ENCODE measurements at places on chromosomes 13 and 19.

- DNase-seq = peak; percentile 12
Observed at GRCh38 chr19:21749090-21749489, 18.3 kb downstream of the ZNF100 start.

GRCh38 chr19:46931202-46931601, 70.4 kb downstream of the ARHGAP35 start:
- no peak for DNase-seq

GRCh38 chr13:31427151-31428100, 227.7 kb downstream of the B3GLCT start:
- DNase-seq = no peak

- no peak for DNase-seq
Observed at GRCh38 chr13:27921421-27921960, 1.7 kb downstream of the PDX1 start.

GRCh38 chr19:38701455-38702063, 42.7 kb downstream of the CAPN12 start:
- no peak for DNase-seq

DNA sequence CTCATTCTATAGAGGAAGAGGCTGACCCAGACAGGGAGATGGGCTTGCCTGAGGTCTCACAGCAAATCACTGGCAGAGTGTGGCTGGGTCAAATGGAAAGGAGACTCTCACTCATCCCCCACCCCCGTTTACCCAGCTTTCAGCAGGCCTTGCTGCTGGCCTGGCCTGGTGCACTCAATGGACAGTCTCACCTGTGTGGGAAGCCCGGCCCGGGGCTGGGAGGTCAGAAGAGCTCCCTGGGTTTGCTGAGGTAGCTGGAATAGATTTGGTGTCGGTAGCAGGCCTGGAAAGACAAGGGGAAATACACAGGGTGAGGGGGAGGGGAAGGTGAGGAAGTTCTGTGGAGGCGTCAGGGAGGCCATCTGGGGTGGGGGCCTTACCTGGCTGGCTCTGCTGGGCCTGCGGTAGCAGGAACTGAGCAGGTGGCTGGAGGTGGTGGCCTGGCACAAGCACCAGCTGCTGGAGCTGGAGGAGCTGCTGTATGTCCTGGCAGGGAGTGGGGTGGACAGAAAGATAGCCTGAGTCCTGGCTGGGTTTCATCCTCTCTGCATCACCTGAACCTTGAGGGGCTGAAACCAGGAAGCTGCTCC, 23.5 kb downstream of the ZNF574 start:
- no peak for DNase-seq

DNA sequence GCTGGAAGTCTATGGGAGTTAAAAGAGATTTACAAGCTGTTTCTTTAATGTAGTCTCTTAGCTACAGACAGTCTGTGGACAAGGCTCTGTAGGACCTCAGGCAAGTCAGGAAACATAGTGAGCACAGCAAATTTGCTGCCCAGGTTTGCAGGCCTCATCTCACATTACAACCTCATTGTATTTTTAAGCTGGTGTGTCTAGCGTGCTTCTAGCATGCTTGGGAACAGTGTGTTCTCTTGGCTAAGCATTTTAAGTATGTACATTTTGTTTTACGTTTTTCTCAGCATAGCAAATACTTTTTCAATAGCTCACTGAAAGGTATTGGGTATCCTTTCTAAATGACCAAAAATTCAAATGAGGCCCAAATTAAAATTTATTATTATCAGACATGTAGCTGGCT, 113.2 kb downstream of the STARD13 start:
- DNase-seq = no peak

GRCh38 chr13:35906636-35907035, 224.5 kb downstream of the DCLK1 start:
- DNase-seq = no peak

DNA sequence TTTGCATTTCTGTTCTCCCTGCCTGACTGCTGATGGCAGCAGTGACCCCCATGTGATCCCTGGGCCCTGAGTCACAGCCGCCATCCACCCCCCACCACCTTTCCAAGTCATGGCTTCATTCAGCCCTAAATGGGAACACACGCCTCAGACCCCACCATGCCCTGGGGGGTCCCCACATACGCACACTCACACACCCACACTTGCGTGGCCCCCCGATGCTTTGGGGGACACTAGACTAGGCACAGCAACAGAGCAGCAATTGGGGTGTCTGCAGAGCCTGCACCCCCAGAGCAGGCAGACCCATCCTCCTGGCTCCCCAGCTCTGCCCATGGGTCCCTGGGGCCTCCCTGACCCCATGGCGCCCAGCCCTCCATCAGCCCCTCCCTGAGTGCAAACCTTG, 5.5 kb upstream of the ISYNA1 start:
- DNase-seq = no peak

- DNase-seq = peak; percentile 94
Observed at GRCh38 chr19:10259162-10259905, 7.3 kb downstream of the MRPL4 start.

DNA sequence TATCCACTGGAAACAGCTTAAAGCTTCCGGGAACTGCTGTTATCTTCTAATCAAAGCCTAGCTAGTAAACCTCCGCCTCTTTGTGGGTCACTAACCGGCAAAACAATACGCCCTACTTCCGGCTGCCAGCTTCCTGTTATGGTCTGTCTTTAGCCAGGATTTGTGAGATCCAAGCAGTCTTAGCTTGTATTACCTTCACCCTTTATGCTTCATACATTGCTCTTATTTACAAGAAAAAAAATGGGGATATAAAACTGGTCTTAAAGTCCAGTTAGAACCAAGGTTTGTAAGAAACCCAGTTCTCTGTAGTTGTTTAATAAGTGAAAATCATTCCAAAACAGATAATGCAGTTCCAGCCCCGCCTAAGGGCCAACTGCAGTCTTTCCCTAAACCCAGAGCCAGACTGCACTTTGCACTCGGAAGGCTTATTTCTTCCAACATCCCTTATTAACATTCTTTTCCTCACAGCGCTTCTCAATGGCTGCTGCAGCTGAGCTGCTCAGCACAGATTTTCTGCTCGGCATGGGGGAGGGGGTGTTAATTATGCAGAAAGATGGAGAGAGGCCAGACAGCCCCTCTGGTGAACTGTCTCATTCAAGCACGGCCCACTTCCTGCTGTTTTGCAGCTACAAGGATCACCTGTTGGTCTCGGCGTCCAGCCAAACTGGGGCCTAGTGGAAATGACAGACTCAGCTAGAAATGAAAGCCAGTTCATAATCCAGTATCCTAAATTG, 368.4 kb downstream of the KLF12 start:
- DNase-seq = peak; percentile 62

- no peak for DNase-seq
Observed at GRCh38 chr13:34025746-34026145, 207.8 kb downstream of the RFC3 start.

- no peak for DNase-seq
Observed at GRCh38 chr13:100245104-100245503, 156.2 kb downstream of the PCCA start.

DNA sequence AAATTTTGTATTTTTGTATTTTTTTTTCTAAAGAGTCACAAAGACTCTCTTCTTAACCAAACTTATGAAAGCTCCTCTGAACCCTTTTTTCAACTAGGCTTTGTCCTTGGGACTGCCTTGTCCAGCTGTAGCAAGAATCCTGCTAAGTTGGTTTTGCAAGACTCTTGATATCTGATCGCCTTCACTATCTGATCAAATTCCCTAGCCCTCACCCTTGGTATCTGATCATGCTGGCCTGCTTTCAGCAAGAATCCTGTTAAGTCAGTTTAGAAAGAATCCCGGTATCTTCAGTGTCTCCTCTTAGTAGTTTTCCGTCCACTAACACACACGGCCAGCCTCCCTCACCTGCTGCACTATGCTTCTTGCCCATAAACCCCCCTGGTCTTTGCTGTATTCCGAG, 1.9 kb upstream of the SIGLEC5 start:
- DNase-seq = no peak

GRCh38 chr13:107864543-107865317, 350.6 kb downstream of the LIG4 start:
- DNase-seq = peak; percentile 21

- DNase-seq = peak; percentile 65
Observed at GRCh38 chr19:56367829-56368711, 25.3 kb downstream of the ZNF582 start.

- DNase-seq = no peak
Observed at GRCh38 chr13:84528408-84529070, 646.3 kb upstream of the SLITRK1 start.

Data from activated CD4-positive, alpha-beta T cell treated with anti-CD3 and anti-CD28 coated beads, Interleukin-2, Interleukin-6, amounts not matched to agents 100 ng/mL and 50 ng/mL, durations not matched to agents 16 hours and 8 hours (primary cell).